Activated CD4-positive, CD25-positive, alpha-beta regulatory T cell (primary cell): ENCODE measurements at places on chromosomes 16 and 17.
A peak's percentile ranks its signal among the peaks of the same experiment; 100 is the strongest.

DNA sequence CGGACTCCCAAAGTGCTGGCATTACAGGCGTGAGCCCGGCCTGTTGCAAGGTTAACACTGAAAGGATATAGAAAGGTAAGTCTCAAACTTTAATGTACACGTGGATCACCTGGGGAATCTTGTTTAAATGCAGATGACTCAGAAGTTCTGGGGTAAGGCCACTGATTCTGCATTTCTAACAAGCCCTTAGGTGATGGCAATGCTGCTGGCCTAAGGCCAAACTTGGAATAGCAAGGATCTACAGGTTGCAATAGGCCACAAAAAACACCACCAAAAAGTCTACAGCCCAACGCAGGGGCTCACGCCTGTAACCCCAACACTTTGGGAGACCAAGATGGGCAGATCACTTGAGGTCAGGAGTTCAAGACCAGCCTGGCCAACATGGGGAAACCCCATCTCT is 4.2 kb downstream of the CMTM4 start:
- DNase-seq: no peak

GRCh38 chr17:81428121-81428515 is 32.9 kb downstream of the BAHCC1 start:
- no peak for DNase-seq

GRCh38 chr17:5031365-5032082 is 3.7 kb downstream of the SLC52A1 start:
- DNase-seq: peak; percentile 78

DNA sequence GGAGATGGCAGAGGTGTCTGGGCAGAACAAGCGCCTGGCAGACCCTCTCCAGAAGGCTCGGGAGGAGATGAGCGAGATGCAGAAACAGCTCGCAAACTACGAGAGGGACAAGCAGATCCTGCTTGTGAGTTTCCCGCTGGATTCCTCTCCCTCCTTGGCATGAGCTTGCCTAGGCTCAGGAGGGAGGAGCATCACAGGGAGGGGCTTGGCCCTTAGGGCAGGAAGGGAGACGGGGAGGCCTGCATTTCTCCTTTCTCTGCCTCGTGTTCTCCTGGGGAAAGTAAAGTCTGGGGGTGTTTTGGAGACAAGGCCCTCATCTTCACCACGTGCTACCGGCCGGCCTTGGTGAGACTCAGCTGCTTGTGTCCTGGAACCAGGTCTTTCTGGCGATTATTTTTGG is 18.0 kb upstream of the DBNDD1 start:
- no peak for DNase-seq

GRCh38 chr17:45248132-45248957 is 13.5 kb downstream of the SPATA32 start:
- peak; percentile 38 for DNase-seq

GRCh38 chr16:89361751-89362539 is 128.4 kb downstream of the ANKRD11 start:
- no peak for DNase-seq

DNA sequence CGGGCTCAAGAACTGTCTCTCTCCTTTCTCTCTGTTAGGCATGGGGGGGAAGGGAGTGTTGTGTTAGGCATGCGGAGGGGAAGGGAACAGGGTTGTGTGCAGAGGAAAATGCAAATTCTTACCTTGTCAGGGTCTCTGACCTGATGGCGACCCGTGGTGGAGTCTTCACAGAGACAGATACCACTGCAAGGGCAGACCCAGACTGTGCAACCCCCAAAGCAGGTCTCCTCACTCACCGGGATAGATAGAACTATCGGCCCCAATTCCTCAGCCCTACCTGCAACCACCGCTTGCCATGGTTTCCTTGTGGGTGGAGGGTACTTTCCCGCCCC is 9.6 kb upstream of the MPP2 start:
- DNase-seq: no peak

- DNase-seq: no peak
Measured at GRCh38 chr17:77349976-77350830, 209.4 kb downstream of the SEC14L1 start.

- DNase-seq: no peak
Measured at GRCh38 chr17:45398800-45399199, 33.9 kb downstream of the ARHGAP27 start.

DNA sequence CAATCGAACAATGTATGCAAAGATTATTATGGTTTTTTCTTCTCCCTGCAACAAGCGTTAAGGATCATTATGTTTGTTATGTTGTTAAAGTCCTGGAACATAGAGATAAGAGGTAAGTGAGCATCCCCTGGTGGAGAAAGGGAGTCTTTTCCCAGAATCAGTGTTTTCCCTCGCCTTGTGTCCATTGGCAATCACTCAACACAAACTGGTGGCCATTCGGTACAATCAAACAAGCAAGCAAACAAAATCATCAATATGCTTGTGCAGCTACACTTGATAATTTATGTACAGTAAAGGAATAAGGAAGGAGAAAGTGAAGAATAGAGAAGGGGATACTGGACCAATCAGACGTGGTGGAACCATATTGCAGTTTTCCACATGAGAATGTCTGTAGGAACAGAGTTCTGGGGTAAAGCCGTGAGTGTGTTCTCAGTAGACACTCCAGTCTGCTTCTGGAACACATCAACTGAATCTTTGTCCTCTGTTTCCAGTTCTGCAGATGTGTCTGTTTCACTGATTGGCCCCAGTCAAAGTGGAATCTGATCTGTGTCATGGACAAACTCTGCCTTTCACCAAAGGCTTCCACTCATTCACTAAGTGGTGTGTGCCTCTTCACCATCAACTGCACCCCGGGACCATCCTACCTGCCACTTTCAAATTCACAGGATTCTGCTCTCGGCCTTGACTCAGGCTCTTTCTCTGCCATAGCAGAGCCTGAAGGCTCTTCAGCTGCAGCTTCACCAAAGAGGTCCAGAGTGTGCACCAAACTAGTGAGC is 169.5 kb downstream of the AHSP start:
- DNase-seq: no peak

DNA sequence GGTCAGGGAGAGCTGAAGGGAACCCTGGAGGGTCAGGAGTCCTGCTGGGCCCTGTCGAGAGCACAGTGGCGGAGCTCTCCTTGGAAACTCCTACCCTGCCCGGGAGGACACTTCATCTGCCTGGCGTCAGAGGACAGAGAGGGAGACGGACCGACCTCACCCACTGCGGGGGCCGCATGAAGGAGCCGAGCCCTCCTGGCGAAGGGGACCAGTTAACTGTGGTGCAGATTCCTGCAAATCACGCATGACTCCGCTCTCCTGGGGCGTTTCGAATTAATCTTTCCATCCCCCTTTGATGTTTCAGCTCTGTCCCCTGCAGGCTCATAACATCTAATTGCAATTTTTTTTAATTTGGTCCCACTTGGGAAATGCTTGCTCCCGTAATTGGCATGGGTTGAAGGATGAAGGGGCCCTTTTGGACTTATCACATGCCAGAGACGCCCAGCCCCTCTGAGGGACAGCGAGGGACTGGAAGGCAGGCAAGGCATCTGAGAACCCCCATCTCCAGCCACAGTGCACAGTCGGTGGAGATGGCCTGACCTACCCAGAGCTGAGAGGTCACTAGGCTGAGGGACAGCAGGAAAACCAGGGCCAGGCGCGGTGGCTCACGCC is 26.5 kb downstream of the RPH3AL start:
- DNase-seq: no peak

GRCh38 chr16:12471383-12471782 is 332.3 kb downstream of the CPPED1 start:
- DNase-seq: no peak

DNA sequence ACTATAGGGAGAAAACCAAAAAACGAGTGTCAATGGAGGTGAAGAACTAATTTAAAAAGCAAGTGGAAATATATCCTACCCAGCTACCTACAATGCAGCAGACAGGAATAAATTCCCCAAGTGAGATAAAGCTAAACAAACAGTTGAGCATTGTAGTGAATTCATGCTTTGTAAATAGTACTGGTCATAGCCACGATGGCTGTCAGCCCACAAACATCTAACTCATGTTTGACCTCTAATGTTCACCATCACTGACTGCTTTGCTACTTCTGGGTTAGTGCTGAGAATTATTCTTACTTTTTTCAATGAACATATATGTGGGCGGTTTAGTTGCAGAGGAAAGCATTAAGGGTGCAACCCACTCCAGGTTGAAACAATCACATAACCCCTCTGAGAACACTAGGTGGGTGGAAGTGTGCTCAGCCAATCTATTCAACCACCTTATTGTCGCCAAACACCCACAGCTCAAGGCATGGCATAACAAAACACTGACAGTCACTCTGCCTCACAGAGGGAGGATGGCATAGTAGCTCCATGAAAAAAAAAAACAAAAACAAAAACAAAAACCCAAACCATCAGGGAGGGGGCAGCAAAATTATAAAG is 264.1 kb downstream of the ZFHX3 start:
- DNase-seq: no peak

- no peak for DNase-seq
Measured at GRCh38 chr17:19654896-19655295, 6.3 kb downstream of the ALDH3A2 start.

GRCh38 chr17:62140836-62141235 is 75.8 kb upstream of the MED13 start:
- DNase-seq: no peak

- DNase-seq: no peak
Measured at GRCh38 chr16:22424161-22424937, 49.9 kb upstream of the CDR2 start.

GRCh38 chr17:65102788-65103187 is 34.4 kb upstream of the RGS9 start:
- no peak for DNase-seq

GRCh38 chr16:12484426-12484825 is 319.3 kb downstream of the CPPED1 start:
- DNase-seq: no peak

- DNase-seq: no peak
Measured at GRCh38 chr16:1153480-1154160, 714 bp downstream of the CACNA1H start.

GRCh38 chr16:71430744-71431143 is 11.1 kb downstream of the TLE7 start:
- DNase-seq: no peak

DNA sequence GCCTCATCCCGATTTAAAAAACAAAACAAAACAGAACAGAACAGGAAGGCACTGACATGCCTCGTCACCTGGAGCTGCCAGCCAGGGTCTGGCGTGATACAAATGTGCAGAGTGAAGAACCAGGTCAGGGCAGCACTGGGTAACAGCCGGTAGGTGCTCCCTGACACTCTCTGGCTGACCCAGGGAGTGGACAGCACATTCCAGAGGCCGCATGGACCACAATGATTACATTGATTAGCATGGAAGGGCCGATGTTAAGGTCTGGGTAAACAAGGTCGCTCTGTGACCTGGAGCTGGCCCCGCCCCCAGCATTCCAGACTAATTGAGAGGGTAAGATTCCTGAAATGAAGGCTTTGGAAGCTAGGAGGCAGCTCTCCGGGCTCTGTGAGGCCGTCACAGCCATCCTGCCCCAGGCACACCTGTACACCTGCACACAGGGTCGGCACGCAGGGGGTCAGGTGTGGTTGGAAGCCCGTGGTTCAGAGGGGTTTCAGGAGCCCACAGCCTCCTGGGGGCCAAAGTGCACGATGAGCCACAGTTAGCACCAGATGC is 21.4 kb downstream of the PIEZO1 start:
- no peak for DNase-seq

DNA sequence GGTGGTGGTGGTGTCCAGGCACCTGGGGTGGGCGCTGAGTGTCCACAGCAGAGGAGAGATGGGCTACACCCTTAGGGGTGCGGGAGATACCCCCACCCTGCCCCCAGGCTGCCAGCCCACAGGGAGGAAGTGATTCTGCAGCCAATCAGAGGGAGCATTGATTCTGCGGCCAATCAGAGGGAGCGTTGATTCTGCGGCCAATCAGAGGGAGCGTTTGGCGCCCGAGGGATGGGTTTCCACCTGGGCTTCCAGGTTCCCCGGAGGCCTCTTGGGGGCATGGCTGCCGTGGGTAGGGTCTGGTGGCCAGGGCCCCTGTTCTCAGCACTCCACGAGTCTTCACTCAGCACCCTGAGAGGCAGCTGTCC is 28.2 kb upstream of the ACSF3 start:
- no peak for DNase-seq

GRCh38 chr16:12320298-12320706 is 343.8 kb downstream of the SNX29 start:
- DNase-seq: no peak

DNA sequence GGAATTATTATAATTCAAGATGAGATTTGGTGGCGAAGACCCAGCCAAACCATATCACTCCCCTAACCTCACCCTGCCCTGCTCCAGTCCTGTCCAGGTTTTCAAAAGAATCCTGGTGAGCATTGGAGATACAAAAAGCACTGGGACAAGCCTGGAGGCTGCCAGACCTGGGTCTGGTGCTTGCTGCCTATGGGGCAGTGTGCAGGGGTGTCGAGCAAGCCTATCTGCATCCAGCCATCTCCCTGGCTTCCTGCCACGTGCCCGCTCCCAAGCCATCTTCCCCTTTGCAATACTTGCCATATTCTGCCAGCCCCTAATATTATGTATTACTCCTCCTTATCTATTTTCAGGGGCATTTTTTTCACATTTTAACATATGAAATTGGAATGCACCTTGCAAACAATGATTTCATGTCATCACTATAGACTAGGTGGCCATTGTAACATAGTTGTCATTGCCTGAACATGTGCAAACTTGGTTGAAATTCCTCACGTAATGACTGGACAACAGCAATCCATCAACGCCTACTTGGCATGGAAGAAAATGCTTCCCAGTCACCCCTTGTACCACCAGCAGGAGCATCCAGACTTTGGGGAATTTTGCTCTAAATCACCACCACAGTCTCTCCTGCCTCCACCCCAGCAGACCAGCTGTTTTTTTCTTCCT is 8.1 kb upstream of the KDM8 start:
- DNase-seq: no peak

DNA sequence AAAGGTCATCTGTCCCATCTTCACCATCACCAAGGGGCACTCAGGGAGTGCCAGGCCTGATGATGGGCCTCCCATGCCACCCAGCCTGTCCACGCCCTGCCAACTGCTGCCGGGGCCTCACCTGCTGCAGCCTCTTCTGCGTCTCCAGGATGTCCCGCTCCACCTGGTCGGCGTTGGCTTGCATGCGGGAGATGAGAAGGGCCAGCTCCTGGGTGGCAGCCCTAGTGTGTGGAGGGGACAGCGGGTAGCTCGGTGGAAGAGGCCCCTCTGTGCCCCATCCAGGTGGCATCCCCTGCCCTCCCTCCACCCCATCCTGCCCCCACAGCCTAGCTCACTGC is 3.2 kb downstream of the EVPL start:
- DNase-seq: no peak

DNA sequence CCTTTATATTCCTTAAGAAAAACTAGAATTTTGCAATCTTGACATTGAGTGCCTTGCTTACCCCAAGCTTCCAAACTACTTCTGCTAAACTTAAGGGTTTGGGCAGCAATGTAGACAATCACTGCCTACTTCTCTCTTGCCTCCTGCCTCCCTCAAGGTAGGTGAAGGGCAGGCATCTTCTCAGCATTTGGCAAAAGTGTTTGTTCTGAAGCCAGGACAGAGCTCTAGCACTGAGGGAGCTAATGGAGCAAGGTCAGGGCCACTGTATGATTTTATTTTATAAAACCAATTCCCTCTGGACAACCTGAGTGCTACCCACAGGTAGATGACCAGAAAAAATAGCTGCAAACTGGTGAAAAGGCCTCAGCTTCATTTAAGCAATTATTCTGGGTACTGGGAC is 111.8 kb downstream of the IRX3 start:
- DNase-seq: no peak

GRCh38 chr17:41315814-41316445 is 420 bp upstream of the KRTAP17-1 start:
- no peak for DNase-seq

- no peak for DNase-seq
Measured at GRCh38 chr16:87409153-87409552, 17.0 kb downstream of the MAP1LC3B start.

GRCh38 chr17:47829870-47830269 is 1.5 kb downstream of the MRPL10 start:
- no peak for DNase-seq

- no peak for DNase-seq
Measured at GRCh38 chr17:4859816-4860625, 26.9 kb downstream of the MINK1 start.
